ENCODE measurements at places on chromosomes 6 and 20. TPM values are rescaled to one million over a fixed set of nuclear protein-coding genes. Genes with fewer than 3 reads are reported as not detected.

DNA sequence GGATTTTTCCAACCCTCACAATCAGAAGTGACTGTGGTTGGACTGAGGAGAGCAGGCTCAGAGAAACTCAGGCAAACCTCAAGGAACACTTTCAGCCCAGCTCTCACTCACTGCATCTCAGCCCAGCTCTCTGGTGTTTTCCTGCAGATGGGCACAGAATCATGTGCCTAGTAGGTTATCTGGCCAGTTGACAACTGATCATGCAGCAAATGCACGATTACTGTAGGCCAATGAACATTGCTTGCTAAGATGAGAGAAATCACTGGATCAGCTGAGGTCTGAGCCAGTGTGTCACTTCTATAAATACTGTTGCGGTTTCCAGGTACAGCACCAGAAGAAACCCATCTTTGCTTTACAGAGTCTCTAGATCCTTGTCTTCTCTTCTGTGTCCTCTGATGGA lies 540.5 kb downstream of the CD83 start:
- DNase-seq: no peak

GRCh38 chr6:135393289-135393688 lies 104.3 kb downstream of the AHI1 start:
- no peak for DNase-seq

DNA sequence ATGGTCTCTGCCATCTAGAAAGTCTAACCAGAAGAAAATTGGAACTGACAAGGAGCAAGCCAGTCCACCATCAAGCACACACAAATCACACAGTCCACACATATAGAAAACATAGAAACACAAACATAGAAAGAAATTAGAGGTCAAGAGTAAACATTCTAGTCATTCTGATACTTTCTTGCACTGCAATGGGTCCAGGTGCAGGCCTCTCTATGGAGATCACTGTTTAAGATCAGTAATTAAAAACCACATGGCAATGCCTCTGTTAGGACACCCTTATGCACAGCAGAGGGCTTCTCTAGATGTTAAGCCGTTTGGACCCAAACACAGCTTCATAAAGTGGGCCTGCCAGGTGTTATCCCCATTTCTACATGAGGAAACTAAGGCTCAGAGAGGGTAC lies 42.8 kb upstream of the SLC22A23 start:
- DNase-seq: no peak

- DNase-seq: no peak
Observed at GRCh38 chr6:127884134-127884533, 16.7 kb downstream of the THEMIS start.

DNA sequence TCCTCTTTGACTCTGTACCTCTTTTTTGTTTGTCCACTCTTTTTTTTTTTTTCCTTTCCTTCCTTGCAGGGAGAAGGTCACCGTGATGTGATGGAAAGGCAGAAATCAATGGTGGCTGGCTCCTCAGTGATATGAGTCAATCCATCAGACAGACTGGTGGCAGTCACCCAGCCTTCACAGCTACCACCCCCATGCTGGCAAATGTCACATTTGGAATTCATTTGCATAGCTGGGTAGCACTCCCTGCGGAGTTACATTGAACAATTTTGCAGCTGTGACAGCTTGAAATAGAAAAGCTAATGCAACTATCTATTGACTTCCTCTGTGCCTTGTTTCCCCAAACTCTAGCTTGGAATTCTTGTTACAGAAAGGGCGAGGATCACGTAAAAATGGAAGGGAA lies 668.4 kb downstream of the C6orf118 start:
- DNase-seq: no peak

GRCh38 chr6:106882601-106883518 lies 91.7 kb downstream of the CD24 start:
- peak; percentile 70 for DNase-seq

DNA sequence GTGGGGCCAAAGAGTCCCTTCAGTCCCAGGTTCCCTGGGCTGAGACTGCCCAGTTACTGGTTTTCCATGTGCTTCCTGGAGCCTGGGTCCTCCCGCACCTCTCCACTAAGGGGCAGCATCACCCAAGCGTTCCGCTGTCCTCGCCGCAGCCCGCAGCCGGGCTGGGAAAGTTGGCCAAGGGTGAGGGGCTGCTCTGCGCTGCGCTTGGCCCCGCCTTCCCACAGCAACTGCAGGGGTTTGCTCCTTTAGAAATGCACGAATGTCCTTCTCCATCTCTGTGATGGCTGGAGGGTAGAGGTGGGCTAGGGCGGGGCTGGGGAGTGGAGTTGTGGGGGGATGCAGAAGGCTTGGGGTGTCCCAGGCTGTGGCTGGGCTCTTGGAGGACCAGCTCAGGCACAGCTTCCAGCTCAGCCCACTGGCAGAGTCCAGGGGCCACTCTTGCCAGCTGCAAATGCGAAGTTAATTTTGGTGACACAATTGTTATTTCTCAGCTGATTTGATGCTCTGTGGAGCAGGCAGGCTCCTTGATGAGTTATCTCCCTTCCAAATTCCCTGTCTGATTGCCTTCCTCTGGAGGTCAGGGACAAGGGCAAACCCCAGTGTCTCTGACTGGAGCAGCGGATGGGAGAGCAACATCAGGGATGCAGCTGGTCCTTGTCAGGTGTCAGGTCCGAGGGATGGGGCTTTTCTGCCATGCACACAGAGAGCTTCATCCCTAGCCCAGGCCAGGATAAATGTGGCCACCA lies 63.2 kb downstream of the NOL4L start:
- DNase-seq: peak; percentile 22

GRCh38 chr20:57500962-57501361 lies 24.0 kb downstream of the CTCFL start:
- DNase-seq: no peak

PAK5 gene
- not detected for total RNA-seq

SS18L1 gene
- total RNA-seq: 10.8 TPM

Data from bronchial epithelial cell (primary cell).